ENCODE measurements at places on chromosomes 11 and 22.

DNA sequence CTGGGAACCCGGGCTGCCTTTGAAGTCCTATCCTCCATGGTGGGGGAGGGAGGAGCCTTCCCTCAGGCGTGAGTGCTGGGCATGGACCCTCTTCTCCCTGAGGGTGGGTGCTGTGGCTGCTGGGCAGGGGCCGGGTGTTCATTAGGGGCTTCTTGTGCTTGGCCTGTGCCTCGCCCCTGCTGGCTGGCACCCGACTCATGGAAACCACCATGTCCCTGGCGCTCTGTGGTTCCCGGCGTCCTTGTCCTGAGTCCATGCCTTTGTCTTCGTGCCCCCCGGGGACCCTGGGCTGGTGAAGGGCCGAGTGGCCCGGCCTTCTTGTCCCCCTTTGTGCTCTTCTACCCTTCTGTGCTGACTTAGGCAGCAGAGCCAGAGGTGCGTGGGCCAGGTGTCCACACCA lies 23.2 kb downstream of the TPCN2 start:
- no peak for DNase-seq

DNA sequence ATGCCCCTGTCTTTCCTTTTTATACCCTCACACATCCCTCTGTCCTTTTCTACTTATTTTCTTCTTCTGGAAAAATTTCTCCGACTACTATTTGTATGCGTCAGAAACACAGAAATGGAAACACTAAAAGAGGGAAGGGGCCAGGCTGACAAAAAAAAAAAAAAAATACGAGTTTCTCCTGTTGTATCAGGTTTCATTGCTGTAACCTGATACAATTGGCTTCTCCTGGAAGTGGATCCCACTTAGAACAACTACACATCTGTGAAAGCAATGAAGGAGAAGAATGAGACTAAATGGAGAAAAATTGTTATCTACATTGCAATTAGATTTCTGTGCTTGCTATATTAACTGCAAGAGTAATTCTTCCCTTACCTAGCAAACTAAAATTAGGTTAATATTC lies 393.9 kb downstream of the GUCY1A2 start:
- no peak for DNase-seq

- DNase-seq, result no peak
These were observed 222.6 kb upstream of the PITPNB start for GRCh38 chr22:28141614-28142013.

- no peak for DNase-seq
These were observed 22.0 kb downstream of the GAB2 start for GRCh38 chr11:78395597-78395996.

DNA sequence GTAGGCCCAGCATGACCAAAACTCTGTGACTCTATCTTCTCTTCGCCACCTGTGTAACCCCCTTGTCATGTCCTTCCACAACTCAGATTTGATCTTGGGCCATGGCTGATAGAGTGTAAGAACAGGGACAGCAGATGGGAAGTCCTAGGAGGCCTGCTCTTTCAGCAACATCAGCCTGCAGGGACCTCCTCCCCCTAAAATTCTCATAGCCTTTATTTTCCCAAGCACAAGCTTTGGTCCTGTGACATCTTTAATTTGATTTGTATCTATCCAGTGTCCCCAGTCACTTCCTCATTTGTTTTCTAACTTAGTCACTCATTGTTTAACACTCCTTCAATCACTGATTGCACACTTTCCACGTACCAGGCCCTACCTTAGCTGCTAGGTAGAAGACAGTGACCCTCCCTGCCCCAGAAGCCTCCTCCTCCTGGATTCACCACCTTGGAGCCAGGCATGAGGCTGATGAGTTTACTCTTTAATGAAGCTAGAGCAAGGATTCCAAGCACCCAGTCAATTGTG lies 5.3 kb downstream of the UBQLN3 start:
- no peak for DNase-seq

DNA sequence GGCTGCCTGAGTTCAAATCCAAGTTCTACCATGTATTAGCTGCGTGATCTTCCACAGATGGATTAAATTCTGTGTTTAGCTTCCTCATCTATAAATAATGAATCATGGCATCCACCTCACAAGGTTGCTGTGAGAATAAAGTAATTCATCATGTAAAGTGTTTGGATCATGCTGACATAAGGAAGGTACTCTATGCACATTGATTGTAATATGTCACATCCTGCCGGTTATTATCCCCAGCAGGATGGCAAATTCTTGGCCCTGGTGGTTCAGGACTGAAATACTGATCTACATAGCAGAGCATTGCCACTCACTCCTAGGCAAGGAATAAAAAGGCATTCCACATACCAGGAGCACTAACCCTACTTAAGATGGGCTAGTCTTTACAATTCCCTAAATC lies 40.8 kb downstream of the LGR4 start:
- DNase-seq, result no peak

DNA sequence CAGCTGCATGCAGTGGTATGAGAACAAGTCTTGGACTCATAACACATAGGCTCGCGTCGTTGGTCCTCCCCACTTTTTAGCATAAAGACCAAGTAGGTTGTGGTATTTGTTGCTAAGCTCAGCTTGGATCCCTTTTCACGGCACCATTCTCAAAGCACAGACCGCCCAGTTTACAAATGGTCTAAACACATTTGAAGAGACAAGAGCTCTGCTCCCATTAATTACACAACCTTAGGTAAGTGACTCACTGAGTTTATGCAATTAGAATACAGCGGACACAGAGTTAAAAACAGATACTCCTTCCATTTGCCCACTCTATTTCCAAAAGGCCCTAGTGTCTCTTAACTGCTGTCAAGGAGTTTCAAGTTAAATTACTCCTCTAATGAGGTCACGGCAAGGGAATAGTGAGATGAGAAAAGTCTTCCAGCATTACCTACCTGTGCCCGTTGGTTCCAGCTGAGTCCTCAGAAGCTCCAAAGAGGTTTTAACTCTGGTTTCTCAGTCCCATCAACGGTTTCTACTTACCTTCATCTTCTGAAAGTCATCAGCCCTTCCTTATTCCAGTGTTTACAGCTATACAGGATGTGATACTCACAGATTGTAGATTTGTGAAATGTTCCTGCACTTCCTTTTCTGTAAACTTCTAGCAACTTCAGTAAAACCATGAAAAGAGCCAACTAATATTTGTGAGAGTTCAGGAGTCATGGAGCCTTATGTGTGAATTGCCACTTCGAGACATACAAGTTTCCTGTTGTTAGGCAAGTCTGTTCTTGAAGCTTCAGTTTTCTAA lies at the start of gene MS4A6A:
MS4A6A (minus strand) TSS at position 543 of the 790 bp plus-strand sequence. CDS start 1,356 bp downstream, outside the sequence.
- DNase-seq, result no peak

- no peak for DNase-seq
These were observed 6.9 kb upstream of the VPS37C start for GRCh38 chr11:61168042-61168688.

GRCh38 chr22:50556703-50557102 lies 6.0 kb downstream of the SYCE3 start:
- no peak for DNase-seq

DNA sequence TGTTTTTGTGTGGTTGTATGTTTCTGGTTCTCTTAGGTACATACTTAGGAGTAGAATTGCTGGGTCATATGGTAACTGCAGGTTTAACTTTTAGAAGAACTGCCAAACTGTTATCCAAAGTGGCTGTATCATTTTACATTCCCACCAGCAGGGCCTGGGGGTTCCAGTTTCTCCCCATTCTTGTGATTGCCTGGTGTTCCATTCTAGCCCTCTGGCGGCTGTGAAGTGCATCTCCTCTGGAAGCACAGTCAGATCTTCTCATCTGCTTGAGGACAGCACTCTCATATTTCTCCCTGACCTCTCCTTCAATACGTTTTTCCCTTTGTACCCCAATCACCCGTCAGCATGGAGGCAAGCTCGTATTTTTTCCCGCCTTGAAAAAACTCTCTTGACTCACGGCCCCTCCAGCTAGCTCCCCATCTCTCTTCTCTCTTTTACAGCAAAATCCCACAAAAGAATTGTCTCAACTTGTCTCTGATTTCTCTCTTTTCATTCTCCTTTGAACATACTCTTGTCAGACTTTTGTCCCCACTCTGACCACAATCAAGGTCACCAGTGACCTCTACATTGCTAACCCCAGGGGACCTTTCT lies 56.8 kb upstream of the THY1 start:
- DNase-seq, result no peak

- peak; percentile 55 for DNase-seq
These were observed 23.3 kb downstream of the ARL14EP start for GRCh38 chr11:30346068-30346688.

DNA sequence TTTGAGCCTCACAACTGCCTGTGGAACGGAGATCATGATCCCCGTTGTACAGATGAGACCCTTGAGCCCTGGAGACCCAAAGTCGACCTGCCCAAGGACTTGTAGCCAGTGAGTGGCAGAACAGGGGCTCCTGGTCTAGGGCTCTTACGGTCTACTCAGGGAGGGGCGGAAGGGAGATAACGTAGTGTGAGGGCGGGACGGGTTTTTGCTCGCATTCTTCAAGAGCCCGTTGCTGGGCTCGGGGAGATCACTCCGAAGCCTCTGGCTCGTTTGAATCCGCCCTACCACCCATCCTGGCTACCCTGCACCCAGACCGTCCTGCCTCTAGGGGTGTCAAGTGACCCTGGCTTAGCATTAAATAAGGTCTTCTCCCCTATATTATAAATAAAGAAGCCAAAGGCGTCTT lies 639 bp downstream of the CRY2 start:
- peak; percentile 67 for DNase-seq

DNA sequence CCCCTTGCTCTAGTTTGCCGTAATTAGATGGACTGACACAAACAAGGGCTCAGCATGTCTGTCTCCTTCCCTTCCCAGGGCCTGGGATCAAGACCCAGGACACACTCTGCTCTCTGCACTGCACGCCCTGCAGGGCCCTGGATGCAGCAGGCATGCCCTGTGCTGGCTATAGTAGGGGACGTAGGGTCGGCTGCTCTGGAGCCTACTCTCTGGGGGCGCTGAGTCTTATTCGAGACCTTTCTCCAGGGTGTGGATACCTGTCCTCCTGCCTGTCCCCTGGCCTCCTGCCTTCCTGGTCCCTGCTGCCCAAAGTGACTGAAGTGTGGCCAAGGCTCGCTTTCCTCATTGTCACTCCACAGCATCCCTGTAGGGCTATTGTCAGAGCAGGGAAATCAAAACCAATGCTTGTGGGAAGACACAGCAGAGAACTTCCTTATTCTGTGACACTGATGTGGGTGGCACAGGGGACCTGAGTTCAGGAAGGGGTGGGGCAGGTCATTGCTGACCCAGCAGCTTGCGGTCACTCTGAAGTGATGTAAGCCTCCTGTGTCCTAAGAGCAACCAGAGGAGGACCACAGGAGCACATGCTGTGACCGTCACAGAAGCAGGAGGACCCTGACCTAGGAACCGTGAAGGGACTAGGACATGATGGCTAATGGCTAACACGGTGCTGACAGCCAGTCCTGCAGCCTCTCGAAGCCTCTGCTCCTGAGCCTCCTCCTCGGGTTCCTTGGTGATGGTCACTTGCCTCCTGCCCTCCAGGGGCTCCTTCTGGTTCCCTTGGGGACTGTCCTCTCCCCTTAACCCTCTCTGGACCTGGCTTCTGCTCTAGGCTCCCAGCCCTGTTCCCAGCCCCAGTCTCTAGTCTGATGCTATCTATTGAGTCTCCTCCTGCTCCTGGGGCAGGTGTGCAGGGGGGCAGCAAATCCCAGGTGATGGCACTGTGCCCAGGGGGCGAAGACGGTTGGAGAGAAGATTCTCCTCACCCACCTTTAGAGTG lies 10.3 kb downstream of the APOBEC3A start:
- peak; percentile 83 for DNase-seq

GRCh38 chr11:22415476-22415875 lies 77.3 kb downstream of the SLC17A6 start:
- no peak for DNase-seq

- no peak for DNase-seq
These were observed 19.2 kb upstream of the CDON start for GRCh38 chr11:126081915-126082250.

GRCh38 chr11:56698795-56699194 lies at the start of gene OR9G1:
Gene OR9G1, plus strand, starts transcription at chr11:56699095. Its CDS starts 1,293 bp downstream, at chr11:56700388.
- no peak for DNase-seq

GRCh38 chr11:86208572-86208971 lies 36.0 kb upstream of the EED start:
- DNase-seq, result no peak

- DNase-seq, result no peak
These were observed 1.4 kb downstream of the TTC12 start for GRCh38 chr11:113315811-113316210.

- DNase-seq, result no peak
These were observed 14.7 kb downstream of the DRD2 start for GRCh38 chr11:113460469-113460868.

GRCh38 chr11:475941-476340 lies 25.9 kb downstream of the PTDSS2 start:
- DNase-seq, result no peak

GRCh38 chr22:35882211-35883030 lies 146.2 kb downstream of the RBFOX2 start:
- no peak for DNase-seq

- DNase-seq, result no peak
These were observed 23.5 kb upstream of the ARHGAP8 start for GRCh38 chr22:44728761-44729324.

DNA sequence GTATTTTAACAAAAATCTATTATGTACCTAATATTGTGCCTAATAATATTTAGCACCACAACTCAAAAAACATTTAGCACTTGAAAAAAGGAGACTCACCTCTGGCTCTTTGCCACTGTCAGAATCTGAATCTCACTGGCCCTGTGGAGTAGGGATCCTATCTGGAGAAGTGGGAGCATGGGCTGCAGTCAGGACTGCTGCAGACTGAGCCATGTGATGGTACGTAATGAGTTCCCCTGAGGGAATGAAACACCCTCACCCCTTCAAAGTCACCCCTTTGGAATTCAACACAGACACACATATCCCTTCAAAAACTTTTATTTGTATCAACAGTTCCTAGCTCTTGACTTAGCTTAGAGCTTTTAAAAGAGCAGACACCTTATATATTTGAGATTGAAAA lies 6.5 kb downstream of the PTPMT1 start:
- DNase-seq, result no peak

- no peak for DNase-seq
These were observed 23.8 kb downstream of the LRP4 start for GRCh38 chr11:46894506-46894905.

GRCh38 chr22:17860220-17860965 lies 86.1 kb upstream of the BID start:
- DNase-seq, result no peak

DNA sequence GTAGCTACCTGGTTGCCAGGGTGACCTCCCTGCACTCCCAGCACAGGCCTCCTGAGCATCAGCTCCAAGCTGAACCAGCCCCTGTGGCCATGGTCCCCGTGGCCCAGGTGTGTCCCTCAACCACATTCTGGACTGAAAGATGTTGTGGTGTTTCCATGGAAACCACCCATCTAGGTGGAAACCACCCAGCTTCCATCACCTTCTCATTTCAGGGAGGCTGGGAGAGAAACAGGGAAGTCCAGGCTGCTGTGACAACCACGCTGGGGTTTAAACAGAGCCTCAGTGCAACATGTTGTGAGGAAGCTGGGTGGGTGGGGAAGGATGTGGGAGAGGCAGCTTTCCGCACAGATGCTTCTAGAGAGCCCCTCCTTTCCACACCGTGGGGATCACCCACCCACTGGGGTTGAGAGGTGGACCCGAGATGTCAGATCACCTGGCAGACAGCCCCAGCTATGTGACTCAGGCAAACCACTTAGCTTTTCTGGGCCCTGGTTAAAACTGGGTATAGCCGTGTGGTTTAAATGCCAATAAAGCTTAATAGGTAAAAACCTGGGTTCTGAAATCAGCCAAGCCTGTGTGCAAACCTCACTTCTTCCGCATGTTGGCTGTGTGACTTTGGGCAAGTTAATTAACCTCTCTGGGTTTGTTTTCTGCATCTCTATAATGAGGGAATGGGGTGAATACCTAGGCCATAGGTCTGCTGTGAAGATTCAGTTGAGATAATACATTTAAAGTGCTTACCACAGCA lies 46.4 kb downstream of the CD82 start:
- DNase-seq, result peak; percentile 83

All from CD4-positive, alpha-beta T cell treated with Interleukin-1 beta for 1 hour (primary cell).